Esophagus mucosa (tissue), 1 donor: ENCODE measurements at places on chromosomes 1 and 21. TPM values are rescaled to one million over a fixed set of nuclear protein-coding genes. Genes with fewer than 3 reads are reported as not detected.
A peak's percentile ranks its signal among the peaks of the same experiment; 100 is the strongest.

- peak; percentile 55 for ATAC-seq
Observed at GRCh38 chr1:9784508-9785133, 39.1 kb downstream of the CLSTN1 start.

Gene BACE2
- total RNA-seq: 39.6 TPM

Gene CFHR1
- 0.60 TPM for total RNA-seq

Gene OR2G3
- not detected for total RNA-seq
